ENCODE measurements at places on chromosomes 1 and 21. TPM values are rescaled to one million over a fixed set of nuclear protein-coding genes. Genes with fewer than 3 reads are reported as not detected.

Gene S100A14
- 0.18 TPM for total RNA-seq

Gene IFI44L
- 17.7 TPM for total RNA-seq

Gene MPZ
- 1.2 TPM for total RNA-seq

Gene TRIM62
- total RNA-seq: 10.7 TPM

Gene C1orf167
- total RNA-seq: 0.36 TPM

Gene SPRR3
- total RNA-seq: not detected

Gene TDRD10
- not detected for total RNA-seq

Gene NGF
- total RNA-seq: 20.2 TPM

Gene KCNE2
- not detected for total RNA-seq

Gene NPHS2
- not detected for total RNA-seq

Gene NR0B2
- not detected for total RNA-seq

Gene FYB2
- not detected for total RNA-seq

Gene KRTAP6-2
- not detected for total RNA-seq

Gene LAD1
- total RNA-seq: not detected

Gene TDRKH
- 2.1 TPM for total RNA-seq

Gene KRTAP19-3
- not detected for total RNA-seq

Gene ARHGEF16
- total RNA-seq: not detected

Gene ALX3
- total RNA-seq: not detected

Gene UQCRHL
- 1.9 TPM for total RNA-seq

Gene NMNAT2
- total RNA-seq: 0.49 TPM

Measured in fibroblast of the aortic adventitia (primary cell).